ENCODE measurements at places on chromosomes 7 and 10. TPM values are rescaled to one million over a fixed set of nuclear protein-coding genes. Genes with fewer than 3 reads are reported as not detected.

- H3K4me1 ChIP-seq = peaks cover 8% of the 10 kb centered on the region
- H3K27me3 ChIP-seq = no peaks in the 10 kb centered on the region
- no peak overlapping the region for H3K4me3 ChIP-seq
Measured at GRCh38 chr7:98557538-98558031, 59.5 kb upstream of the NPTX2 start.

DNA sequence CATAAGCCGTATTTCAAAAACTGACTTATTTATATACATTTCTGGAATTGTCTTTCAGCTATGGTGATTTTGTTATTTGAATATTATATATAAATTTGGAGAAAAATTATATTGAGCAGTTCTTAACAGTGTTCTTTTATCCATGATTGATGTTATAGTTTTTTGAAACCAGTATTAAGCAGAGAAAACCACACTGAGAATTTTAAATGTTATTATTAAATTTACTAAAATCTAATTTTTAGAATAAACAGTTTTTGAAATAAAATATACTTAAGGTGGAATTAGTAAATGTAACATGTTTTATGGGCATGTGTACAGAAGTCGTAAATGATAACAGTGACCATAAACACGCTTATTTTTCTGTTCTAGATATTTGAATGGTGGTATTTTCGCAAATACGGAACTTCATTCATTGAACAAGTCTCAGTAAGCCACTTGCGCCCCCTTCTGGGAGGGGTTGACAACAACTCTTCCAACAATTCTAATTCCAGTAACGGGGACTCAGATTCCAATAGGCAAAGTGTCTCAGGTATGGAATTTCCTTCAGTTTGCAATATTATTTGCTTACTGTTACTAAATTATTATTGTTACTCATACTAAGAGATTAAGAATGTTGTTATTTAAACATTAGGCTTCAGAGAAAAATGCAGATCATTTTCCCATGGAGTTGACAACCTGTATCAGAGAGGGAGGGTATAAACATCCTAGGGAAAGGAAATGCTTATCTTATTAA lies 166.1 kb downstream of the ST7 start:
- H3K36me3 ChIP-seq = no peaks in the 10 kb centered on the region
- H3K4me3 ChIP-seq = no peak overlapping the region
- peak; percentile 87 for DNase-seq
- no peaks in the 10 kb centered on the region for H3K4me1 ChIP-seq

DNA sequence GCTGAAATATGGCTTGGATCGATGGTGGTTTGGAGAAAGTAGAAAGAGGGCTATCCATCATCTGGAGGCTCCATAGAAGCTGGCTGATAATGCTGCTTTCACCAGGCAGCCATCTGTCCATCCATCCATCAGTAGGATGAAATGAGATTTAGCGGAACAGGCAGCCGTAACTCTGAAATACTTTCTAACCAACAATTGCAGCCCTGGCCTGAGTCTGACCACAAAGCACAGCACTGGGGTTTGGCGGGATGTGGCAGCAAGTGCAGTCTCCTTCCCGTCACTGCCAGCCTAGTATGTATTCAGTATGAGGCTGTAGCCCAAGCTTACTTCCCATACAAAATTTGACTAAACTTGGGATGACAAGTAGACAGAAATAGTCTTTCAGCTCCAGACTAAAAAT lies 38.0 kb downstream of the R3HCC1L start:
- H3K27me3 ChIP-seq = no peaks in the 10 kb centered on the region
- no peak overlapping the region for H3K27ac ChIP-seq
- H3K36me3 ChIP-seq = no peaks in the 10 kb centered on the region
- H3K4me1 ChIP-seq = no peaks in the 10 kb centered on the region
- no peak overlapping the region for H3K4me3 ChIP-seq

- H3K4me1 ChIP-seq = peaks cover 13% of the 10 kb centered on the region
- DNase-seq = peak; percentile 28
- H3K4me3 ChIP-seq = no peak overlapping the region
- no peaks in the 10 kb centered on the region for H3K27me3 ChIP-seq
- no peak overlapping the region for H3K27ac ChIP-seq
- no peaks in the 10 kb centered on the region for H3K36me3 ChIP-seq
Measured at GRCh38 chr10:13993169-13993568, 337.6 kb downstream of the FRMD4A start.

DNA sequence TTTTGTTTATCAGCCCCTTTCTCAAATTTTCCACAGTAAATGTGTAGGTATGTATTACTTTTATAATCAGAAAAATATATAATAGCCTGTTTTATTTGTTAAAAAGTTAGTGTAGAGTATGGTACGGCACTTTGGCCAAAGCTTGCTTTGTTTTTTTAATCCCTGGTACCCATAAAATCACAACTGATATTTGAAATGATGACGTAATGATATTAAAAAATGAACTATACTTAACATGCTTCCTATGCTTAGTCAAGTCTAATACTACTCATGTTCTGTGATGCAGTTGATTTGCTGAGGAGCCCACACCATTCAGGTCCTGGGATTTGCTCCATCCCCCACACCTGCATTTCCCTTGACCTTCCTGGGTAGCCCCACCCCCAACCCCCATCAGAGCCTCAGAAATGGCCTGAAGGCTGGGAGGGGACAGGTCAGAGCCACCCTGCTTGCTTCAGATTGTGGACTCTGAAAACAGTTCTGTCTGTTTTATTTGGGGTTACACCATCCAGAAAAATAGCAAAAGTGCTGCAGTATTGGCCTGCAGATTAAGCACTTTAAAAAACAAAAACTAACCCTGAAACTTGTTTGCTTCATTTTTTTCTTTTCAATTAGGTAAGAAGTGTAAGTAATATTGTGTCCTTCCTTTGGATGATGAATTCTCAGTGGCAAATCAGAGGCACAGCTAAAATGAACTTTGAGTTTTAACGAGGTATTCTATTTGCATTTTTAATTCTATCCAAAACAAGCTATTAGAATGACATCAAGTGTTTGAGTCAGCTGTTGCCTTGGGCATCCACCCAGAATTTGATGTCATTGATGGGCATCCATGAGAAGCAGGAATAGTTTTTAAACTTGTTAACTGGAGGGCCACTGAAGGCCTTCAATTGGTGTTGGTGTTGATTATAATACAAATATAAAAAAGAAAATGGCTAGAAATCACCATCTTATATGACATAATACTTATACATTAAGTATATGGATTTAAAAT lies 23.3 kb downstream of the PLCE1 start:
- no peak for DNase-seq
- no peaks in the 10 kb centered on the region for H3K36me3 ChIP-seq
- H3K27me3 ChIP-seq = no peaks in the 10 kb centered on the region
- no peak overlapping the region for H3K4me3 ChIP-seq

DNA sequence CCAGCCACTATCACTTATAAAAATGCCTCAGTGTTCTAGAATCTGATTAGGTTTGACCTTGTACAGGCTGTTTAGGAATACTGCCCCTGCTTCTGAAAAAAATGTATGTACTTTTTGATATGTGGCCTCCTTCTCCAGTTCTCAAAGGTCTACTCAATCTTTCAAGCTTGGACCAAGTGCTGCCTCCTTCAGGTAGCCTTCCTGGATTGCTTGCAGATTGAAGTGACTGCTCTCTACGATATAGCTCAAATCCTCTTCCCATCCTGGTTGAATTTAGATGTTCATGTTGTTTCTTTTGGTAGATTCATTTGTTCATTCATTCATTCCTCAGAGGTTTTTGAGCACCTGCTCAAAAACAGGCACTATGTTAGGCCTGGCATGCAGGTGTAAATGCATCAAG lies 77.2 kb upstream of the NPTX2 start:
- DNase-seq = no peak
- H3K4me3 ChIP-seq = no peak overlapping the region
- H3K27me3 ChIP-seq = no peaks in the 10 kb centered on the region
- H3K4me1 ChIP-seq = no peaks in the 10 kb centered on the region
- no peak overlapping the region for H3K27ac ChIP-seq

The STK31 gene
- 2.6 TPM for total RNA-seq

The ADAM22 gene
- 10.3 TPM for total RNA-seq

DNA sequence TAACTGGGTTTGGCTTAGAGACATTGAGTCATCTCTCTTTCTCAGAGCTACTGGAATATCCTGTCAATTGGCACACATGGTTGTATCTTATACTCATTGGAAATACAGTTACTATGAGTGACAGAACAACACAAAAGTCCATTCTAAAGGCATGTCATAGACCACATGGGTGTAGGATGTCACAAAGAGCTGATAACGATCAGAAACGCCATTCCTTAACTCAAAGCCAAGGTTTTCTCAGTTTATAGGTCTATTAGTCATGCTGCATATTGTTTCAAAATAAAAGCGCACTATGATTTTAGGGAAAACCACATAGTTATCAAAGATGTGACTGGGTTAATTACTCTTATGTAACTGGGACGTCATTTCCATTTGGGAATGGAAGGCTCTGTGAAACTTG lies 147.2 kb upstream of the FAM171A1 start:
- no peak overlapping the region for H3K4me3 ChIP-seq
- H3K4me1 ChIP-seq = no peaks in the 10 kb centered on the region
- H3K36me3 ChIP-seq = no peaks in the 10 kb centered on the region
- no peaks in the 10 kb centered on the region for H3K27me3 ChIP-seq
- no peak for DNase-seq
- no peak overlapping the region for H3K27ac ChIP-seq

DNA sequence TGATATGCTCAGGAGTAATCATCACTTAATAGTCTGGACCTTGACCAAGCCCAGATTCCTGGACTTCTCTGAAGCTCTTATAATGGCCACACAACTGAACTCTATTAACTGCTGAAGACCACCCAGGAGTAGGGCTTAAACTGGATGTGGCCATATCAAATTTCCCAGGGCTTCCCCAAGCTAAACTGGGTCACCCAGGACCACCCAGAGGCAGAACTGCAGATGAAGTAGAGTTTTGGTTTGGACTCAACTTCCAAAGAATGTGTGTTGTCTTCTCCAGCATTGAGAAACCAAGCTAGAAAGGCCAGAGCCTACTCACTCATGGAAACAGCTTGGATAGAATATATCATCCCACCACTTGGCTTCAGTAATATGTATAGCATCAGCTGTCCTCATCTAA lies 358.2 kb upstream of the MEOX2 start:
- H3K36me3 ChIP-seq = no peaks in the 10 kb centered on the region
- no peak overlapping the region for H3K4me3 ChIP-seq
- H3K4me1 ChIP-seq = no peaks in the 10 kb centered on the region
- no peaks in the 10 kb centered on the region for H3K27me3 ChIP-seq
- no peak for DNase-seq
- no peak overlapping the region for H3K27ac ChIP-seq

All from hepatocyte (in vitro differentiated cells).